NCI-H2227 treated with DMSO at 0.1 percent for 48 hours (cell line): ENCODE measurements at places on chromosomes 6 and 20.

DNA sequence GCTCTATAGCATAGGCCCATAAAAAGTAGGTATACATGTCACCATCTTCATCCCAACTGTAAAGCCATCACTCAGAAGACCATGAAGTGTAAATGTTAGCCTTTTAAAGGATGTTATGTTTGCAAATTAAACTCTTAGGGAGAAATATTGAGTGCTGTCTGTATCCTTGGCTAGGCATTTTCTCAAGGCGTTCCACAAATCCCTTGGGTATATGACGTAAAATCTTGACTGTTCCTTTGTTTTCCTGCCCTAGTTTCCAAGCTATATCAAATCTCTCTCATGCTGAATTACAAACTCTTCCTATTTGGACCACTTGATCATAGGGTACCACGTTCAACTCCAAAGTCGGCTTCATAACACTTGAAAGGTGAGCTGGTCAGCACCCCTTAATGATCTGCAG lies 486.2 kb downstream of the HDGFL1 start:
- DNase-seq = no peak

GRCh38 chr6:34393191-34393965 lies 909 bp upstream of the NUDT3 start:
- DNase-seq = no peak

GRCh38 chr6:160500639-160501038 lies 152.5 kb downstream of the SLC22A3 start:
- no peak for DNase-seq

DNA sequence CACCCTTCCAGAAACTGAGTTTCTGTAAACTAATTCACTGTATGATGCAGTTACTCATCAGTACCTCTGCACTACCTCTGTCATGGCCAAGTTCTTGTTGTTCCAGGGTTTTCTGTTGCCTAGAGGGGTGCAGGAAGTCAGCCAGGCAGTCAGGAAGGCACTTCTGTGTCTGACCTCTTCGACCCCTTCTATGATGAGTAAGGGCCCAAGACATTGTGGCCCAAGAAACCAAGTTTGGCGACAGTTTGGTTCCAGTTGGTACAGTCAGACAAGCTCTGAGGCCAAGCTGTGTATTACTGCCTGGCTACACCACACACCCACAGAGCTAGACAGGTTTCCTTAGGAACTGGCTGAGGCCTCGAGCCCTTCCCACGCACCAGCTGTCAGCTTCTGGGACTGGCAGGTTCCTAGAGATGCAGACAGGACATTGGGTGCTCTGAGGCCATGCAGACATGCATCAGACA lies 41.2 kb downstream of the TRAF3IP2 start:
- DNase-seq = no peak

GRCh38 chr6:33902457-33902853 lies 98.7 kb upstream of the MLN start:
- DNase-seq = no peak

DNA sequence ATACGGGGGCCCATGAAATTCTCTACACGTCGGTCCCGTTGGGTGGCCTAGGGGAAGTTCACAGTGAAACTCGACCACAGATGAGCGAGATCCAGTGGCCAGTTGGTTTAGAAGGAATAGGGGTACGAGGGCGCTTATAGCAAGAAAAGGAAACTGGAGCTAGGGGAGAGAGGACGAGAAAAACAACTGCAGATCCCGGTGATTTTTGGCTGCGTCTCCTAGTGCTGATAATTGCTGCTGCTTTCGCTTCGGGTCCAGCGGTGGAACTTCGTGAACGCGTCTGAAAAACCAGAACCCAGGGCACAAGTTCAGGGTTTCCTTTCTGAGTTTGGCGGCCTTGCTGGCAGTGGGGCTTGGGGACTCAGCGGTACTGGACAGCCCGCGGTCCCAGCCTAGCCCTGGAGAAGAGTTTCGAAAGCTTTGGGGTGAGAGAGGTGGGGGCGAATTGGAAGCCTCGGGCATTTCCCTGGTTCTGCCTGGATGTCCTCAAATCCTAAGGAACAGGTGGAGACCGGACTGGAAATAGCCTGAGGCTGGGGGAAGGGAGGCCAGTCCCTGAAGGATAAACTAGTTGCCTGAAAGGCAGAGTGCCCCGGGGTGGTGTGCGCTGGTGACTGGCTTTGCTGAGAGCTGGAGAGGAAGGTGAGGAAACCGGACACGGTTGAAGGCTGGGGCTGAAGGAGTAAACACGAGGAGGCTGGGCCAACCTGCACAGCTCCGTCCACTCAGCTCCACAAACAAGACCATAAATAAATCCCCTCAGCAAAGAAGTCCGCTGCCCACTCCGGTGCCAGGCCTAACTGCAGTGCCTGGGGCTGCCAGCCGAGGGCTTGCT lies 793 bp downstream of the GMPR start:
- DNase-seq = no peak

DNA sequence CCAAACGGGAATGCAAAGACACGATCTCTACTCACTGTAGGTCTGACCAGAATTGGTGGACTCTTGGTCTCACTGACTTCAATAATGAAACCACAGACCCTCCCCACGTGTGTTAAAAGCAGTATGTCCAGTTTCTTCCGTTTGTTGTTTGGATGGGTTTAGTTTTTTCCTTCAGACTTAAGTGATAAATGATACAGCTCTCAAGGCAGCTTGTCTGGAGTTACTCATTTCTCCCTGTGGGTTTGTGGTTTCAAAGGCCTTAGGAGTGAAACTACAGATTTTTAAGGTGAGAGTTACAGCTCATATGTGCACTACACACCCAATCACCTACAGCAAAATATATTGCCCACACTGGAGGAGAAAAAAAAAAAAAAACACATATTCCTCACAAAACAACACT lies 86.7 kb upstream of the STMND1 start:
- no peak for DNase-seq

- DNase-seq = no peak
Observed at GRCh38 chr20:42152575-42152974, 534.4 kb upstream of the CHD6 start.

DNA sequence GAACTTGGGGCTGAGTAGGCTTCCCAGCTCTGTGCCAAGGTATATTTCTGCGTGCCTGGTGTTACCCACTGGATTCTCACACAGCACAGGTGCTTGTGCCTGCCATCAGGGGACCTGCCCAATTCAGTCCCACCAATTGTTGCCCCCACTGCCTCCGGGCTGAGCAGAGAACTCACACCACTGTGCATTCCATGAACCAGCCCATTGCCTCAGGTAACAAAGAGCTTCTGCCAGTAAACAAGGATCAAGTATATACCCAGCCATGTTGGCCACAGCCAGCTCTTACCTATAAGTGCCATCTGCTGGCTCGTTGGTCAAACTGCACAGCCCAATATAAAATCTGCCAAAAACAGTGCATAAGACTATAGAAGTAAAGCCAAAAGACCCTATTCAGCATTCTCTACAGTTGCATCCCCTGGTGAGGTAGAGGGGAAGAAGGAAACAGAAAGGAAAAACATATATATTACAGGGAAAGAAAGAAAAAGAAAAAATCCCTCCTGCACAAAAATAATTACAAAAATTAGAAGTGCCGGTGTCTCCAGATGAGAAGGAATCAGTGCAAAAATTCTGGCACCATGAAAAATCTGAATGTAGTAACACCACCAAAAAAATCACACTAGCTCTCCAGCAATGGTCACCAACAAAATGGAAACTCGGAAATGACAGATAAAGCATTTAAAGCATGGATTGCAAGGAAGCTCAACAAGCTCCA lies 241.4 kb downstream of the IBTK start:
- DNase-seq = no peak

GRCh38 chr20:10769700-10770099 lies 95.9 kb upstream of the JAG1 start:
- no peak for DNase-seq

GRCh38 chr6:107941199-107941598 lies 16.8 kb downstream of the SEC63 start:
- no peak for DNase-seq

- DNase-seq = no peak
Observed at GRCh38 chr6:117072134-117072533, 193.2 kb upstream of the VGLL2 start.

DNA sequence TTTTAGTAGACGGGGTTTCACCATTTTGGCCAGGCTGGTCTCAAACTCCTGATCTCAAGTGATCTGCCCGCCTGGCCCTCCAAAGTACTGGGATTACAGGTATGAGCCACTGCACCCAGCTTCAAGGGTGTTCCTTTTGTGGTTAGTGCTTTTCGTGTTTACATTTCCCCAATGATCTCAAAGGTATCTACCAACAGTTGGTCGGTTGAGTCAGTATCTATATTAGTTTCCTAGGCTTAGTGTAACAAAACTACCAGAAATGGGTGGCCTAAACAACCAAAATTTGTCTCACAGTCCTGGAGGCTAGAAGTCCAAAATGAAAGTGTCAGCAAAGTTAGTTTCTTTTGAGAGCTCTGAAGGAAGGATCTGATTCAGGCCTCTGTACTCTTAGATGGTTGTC lies 30.1 kb downstream of the CASP8AP2 start:
- DNase-seq = no peak

GRCh38 chr6:22399693-22400092 lies 102.9 kb upstream of the PRL start:
- no peak for DNase-seq

GRCh38 chr6:7176208-7176607 lies 68.4 kb downstream of the RREB1 start:
- no peak for DNase-seq

DNA sequence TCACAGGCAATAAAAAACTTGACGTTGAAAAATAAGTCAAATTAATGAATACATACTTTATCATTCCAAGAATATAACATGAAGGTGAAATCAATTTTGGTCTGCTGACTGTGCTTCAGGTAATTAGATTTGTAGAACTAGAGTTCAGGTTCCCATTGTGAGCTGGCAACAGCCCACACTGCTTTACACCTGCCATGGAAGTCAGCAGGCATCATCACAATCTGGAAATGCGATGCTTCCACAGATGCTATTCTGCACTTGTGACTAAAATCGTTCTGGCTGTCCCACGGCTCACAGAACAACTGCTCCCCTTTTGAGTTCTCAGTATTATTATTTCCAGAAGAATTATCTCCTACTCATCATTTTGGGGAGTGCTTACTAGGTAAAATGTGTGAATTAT lies 62.6 kb upstream of the THEMIS start:
- no peak for DNase-seq

DNA sequence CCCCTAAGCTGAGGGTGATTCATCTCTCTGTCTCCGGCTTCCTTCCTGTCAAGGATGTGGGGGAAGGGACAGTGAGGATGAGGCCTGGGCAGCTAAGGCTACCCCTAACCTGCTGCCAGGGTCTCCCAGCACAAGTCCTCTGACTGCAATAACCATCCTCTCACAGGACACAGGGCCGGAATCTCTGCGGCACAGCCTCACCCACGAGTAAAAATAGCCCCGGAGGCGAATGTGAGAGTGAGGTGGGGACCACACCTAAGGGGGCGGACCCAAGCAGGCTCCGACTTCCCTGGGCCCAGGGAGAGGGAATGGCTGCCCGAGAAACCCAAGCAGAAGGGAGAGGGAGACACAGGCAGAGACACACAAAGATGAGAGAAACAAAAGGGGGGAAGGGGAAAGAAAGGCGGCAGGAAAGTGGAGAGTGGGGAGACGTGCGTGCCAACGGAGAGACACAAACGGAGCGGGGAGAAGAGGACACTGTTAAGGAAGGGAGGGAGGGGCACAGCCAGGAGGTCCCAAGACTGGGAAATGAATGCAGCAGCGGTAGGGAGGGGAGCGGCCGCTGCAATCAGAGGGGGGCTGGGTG lies 1.4 kb downstream of the CLIC1 start:
- DNase-seq = peak; percentile 23

DNA sequence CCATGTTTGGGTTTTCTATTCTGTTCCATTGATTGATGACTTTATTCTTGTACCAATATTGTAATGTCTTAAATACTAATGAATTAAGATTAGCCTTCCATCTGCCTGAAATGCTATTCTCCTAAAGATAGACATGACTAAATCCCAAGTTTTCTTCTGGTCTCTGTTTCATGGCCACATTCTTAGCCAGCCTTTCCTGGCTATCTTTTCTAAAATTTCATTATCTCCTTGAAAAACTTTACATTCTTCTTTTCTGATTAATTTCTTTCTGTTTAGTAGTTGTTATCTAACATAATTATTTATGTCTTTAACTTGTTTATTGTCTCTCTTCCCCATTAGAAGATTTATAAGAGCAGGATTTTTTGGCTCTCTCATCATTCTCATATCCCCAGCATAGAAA lies 4.4 kb upstream of the PRIM2 start:
- DNase-seq = no peak

DNA sequence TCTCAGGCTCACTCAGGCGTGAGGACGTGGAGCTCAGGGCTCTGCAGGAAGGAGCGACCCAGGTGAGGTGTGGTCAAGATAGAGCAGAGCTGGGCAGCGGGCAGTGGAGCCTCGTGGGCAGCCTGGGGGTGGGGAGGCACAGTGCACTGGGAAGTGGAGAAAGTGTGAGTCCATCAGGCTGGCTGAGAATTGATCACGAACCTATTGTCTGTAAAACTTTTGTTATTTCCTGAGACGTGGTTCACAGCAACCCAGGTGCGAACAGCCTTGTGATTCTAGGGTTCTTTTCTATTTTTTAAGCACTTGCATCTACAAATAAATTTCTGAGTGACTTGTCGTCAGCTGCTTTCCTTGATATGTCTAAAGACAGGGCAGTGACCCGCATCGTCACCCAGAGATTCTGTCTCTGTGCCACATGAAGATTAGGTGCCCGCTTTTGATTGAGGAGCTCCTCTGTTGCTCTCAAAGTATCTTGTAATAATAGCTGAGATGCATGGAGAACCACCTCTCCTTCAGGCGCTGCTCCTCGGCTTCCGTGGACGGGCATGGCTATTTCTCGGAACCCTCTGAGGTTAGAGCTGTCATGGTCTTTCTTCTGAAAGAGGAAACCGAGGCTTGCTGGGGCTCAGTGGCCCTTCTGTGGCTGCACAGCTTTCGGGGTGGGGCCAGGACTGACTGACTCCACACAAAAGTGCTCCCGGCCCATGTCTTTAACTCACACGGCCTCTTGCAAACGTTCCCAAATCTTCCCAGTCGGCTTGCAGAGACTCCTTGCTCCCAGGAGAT lies 662 bp upstream of the CCR6 start:
- no peak for DNase-seq

DNA sequence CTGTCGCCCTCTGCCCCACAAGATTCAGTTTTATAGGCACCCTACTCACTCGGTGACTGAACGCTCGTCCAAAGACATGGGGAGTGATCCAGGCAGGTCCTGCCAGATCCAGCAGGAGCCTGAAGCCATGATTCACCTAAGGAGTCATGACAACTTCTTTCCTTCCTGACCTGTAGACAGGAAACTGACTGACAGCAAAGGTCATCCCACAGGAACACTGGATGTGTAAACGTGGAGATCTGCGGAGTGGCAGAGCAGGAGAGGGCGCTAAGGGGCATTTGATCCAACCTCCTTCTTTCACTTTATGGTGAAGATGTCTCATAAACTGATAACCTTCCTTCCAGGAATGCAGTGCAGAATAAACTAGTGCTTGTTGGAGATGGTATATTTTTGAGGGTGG lies 192.2 kb downstream of the GJA10 start:
- no peak for DNase-seq

DNA sequence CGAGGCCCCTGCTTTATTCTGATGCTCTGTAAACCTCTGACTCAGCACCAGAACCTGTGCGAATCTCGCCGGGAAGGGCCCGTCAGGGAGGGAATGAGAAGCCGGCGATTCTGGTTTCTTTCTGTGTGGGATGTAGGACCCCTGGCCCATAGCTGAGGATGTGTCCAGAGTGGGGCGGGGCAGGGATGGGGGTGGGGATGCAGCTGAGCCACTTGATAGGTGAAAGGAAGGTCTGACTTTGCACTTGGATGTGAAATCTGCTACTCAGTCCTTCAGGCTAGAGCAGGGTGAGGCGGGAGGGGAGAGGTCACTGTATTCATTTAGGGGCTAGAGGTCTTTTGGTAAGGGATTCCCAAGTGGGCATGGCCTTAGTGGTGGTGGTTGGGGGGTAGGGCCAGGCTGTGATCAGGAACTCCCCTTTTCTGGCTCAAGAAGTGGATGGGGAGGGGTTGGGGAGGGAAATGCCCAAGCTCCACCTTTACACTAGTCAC lies 2.3 kb downstream of the TOX2 start:
- no peak for DNase-seq
